ENCODE measurements at places on chromosomes 11 and 22.

DNA sequence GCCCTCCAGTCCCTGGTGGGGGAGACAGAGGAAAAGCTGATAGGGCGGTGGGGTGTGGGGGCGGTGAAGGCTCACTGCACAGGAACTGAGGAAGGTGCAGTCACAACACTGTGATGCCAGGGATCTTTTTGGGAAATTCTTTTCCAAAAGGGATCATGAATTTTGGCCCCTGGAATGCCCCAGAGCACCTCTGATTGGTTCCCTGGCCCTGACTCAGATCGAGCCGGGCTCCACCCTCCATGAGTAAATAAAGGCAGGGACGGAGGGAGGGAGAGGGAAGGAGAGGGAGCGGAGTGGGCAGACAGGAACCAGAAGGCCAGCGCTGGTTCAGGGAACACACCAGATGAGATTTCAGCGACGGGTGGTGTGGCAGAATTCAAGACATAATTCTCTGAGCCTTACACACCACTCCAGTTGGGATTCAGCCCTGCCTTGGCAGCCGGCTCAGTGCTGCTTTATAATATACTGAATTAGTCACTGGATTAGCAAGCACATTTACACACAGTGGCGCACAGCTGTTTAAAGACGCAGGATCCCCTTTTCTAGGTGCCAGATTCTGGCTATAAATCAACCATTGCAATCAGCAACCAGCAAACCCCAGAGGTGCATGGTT, 80.3 kb downstream of the ETS1 start:
- peak; percentile 81 for DNase-seq

DNA sequence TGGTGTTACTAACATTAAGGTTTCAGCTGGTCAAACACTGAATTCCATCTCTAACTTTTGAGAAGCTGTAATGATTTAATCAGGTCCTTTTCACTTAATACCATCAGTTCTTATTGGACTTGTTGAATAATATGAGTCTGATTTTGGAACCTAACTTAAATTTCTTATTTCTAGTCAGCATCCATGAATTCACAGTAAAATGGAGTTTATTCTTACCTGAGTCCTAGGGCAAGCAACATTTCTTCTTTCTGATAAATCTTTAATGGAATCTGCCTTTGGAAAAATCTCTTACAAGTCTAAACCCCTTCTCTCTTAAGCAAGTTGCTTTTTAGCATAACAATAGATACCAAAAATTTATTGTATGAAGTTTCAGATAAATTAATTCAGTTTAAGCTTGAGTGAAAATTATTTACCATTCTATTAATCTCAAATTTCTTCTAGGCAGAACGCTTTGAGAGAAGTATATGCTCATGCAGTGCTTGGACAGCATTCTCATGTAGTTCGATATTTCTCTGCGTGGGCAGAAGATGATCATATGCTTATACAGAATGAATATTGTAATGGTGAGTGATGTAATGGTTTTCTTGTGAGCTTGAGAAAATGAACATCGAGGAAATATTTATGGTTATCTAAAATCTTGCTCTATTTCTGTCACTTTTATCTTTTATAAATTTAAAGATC, 3.4 kb downstream of the WEE1 start:
- no peak for DNase-seq

DNA sequence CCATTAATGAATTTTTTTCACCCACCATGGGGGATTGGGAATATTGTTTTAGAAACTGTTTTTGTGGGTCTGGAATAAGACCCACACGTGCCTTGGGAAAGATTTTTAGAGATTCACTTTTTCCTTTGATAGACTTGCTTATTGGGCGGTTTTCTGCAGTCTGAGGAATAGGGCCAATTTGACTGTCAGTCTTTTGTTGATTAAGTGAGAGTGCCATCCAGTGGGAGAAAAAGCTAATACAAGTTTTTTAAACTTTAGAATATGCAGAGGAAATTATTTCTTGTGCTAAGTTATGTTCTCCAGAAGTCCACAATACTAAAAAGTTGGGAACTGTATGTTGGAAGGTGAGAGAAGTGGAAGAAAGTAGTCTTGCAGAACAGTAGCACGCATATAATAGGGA, 56.1 kb downstream of the PRMT3 start:
- DNase-seq = peak; percentile 11

- no peak for DNase-seq
Observed at GRCh38 chr11:116613206-116613875, 159.4 kb downstream of the BUD13 start.

DNA sequence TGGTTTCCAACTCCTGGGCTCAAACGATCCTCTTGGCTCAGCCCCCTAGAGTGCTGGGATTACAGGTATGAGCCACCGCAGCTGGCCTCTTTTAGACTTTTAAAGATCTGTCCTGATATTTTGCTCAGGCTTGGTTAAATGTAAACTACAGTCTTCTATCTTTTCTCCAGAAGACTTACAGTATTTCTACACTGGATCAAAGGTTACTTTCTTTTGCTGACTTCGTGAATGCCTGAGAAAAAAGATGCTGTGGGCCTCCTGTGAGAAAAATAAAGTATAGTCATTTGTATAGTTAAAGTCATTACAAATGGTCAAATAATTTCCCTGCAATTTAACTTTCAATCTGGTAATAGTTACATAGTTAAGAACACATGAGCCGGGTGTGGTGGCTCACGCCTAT, 19.6 kb downstream of the DEPDC5 start:
- DNase-seq = no peak

- no peak for DNase-seq
Observed at GRCh38 chr22:37559521-37559900, 769 bp upstream of the CDC42EP1 start.

DNA sequence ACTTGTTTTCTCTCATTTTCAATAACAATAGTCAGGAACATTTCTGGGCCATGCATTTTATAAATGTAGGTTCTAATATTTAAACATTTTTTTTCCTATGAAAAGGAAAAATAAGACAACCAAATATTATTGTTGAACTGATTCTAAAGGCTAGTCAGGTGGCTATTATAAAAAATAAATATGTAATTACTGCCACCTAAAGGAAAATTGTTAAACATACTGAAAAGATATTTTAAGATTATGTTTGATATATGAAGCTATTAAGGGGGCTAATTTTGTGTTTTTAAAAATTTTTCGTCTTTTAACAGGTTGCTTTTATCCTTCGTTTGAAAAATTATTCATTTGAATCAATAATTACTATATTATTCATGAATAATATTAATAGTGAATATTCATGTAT, 62.2 kb upstream of the FDX1 start:
- DNase-seq = no peak

DNA sequence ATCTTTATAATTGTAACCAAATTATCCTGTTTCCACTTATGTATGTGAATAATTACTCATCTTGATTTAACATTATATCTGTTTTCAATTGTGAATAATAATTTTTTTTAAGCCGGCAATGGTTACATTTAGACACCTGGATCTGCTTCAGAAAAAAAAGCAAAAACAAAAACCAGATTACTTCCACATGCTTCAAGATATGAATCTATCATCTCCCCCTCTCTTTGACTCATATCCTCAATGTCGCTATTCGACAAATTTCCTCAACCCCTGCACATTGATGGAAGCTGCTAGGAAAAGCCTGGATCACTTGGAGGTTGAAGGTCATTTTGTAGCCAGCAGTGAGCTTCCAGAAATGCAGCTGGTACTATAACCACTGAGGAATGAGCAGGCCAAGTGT, 42.7 kb downstream of the SLC1A2 start:
- no peak for DNase-seq

DNA sequence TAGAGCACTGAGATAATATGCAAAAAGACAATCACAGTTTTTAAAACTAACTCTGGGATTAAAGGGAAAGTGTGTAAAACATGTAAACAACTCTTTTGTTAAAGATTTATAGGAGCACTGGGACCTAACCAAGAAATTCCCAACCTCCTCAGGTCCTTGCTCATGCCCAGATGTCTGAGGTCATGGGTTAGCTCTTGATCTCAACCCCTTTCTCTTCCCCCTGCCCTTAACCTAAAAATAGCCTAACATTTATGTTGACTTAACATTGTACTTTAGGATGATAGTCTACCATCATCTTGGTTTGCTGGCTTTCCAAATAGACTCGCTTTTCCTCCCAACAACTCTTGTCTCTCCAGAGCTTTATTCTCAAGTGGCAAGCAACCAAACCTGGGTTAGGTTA, 258.2 kb upstream of the FAT3 start:
- DNase-seq = no peak

DNA sequence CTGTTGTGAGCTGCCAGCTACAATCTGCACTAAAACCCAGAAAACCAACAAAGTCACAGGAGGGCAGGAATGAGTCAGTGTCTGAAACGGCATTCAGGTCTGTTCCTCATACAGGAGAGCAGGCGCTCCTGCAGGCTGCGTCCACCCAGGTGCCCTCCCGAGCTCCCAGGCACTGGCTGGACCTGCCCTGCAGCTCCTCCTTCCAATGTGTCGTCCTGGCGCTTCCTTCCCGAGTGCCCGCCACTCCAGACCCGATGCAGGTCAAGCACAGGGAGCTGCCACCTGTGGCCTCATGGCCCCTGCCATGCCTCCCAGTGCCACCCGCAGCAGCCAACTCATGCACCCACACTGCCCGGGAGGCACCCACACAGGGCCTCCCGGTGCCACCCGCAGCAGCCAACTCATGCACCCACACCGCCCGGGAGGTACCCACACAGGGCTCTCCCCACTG, 12.0 kb downstream of the BRD1 start:
- DNase-seq = no peak

GRCh38 chr11:119786431-119787073, 57.6 kb upstream of the NECTIN1 start:
- DNase-seq = no peak

- no peak for DNase-seq
Observed at GRCh38 chr11:80861193-80861592, 1420.4 kb upstream of the TENM4 start.

GRCh38 chr11:18633256-18634139, 644 bp downstream of the SPTY2D1 start:
- DNase-seq = no peak

GRCh38 chr11:73566422-73566821, 31.5 kb downstream of the FAM168A start:
- no peak for DNase-seq

- DNase-seq = peak; percentile 69
Observed at GRCh38 chr22:30310881-30311771, 15.6 kb downstream of the TBC1D10A start.

GRCh38 chr11:66317322-66317722, 478 bp upstream of the CD248 start:
- DNase-seq = peak; percentile 72

DNA sequence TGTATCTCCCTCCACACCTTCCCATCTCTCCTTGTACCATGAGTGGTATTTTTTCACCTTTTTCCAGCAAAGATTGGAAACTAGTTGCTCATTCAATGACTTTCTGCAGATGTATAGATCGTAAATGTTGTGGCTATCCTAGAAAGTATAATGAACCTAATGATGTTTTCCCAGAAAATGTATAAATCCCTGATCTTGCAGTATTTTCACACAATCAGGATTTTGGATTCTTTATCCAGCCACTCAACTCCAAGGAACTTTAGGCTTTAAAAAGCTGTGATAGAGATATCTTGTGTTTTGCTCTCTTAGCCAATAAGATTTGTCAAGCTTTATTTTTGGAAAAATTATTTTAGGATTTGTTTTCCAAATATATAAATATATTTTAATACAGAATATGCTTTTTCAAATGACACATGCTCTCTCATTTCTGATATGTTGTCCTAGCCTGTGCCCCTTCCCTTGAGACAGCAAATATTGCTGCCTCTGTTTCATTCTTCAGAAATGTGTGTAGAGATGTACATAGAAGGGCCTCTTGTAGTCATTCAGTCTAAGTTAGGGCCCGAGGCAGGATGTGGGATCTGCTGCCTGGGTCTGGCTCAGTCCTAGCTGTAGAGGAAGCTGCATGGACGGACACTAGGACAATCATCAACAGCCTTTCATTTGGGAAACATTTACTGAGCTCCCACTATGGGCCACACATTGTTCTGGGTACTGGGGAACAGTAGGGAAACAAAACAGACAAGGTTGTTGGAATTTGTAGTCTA, 62.4 kb downstream of the NAV2 start:
- no peak for DNase-seq

- DNase-seq = no peak
Observed at GRCh38 chr11:32039149-32039548, 51.7 kb upstream of the RCN1 start.

DNA sequence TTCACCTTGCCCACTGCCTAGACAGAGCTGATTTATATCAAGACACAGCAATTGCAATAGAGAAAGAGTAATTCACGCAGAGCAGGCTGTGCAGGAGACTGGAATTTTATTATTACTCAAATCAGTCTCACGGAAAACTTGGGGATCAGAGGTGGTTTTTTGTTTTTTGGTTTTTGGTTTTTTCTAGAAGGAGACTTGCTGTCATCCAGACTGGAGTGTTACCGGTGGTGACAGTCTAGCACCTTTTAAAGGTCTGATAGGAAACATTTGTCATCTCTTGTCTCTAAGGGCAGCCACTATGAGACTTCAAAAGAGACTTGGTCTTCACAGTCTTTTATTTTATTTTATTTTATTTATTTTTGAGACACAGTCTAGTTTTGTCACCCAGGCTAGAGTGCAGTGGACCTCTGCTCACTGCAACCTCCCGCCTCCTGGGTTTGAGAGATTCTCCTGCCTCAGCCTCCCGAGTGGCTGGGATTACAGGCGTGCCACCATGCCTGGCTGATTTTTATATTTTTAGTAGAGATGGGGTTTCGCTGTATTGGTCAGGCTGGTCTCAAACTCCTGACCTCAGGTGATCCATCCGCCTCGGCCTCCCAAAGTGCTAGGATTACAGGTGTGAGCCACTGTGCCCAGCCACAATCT, 19.1 kb downstream of the APOBEC3H start:
- DNase-seq = no peak

DNA sequence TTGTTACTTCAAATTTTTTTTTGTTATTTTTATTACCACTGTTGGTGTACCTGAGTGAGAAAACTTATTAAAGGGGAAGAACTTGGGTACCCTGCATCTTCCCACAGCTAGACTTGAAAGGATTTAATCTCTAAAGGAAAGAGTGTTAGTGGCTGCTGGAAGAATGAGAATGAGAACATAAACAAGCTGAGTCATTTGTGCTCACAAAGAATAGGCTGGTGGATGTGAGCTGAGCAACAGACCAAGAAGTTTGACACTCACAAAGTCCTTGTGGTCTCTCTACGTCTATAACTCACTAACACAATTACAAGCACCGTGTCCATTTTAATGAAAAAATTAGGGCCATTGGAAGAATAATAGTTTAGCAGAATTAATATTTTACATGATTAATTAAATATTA, 217.6 kb upstream of the ANO5 start:
- no peak for DNase-seq

- DNase-seq = peak; percentile 31
Observed at GRCh38 chr11:17197431-17197898, 10.3 kb downstream of the PIK3C2A start.

Data from AG08396 (cell line).